ENCODE measurements at places on chromosomes 2 and 18.

DNA sequence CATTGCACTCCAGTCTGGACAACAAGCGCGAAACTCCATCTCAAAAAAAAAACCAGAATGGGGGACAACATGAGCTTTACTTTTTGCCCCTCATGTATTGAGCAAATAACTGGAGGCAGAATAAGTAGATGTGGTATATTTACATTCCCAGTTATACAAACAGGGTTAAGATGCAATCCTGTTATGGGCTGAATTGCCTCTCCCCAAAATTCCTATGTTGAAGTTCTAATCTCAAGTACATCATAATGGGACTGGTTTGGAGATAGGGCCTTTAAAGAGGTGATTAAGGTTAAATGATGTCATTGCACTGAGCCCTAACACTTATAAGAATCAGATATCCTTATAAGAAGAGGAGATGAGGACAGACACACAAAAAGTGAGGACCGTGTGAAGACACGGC is 319.8 kb upstream of the KLHL29 start:
- DNase-seq: no peak

DNA sequence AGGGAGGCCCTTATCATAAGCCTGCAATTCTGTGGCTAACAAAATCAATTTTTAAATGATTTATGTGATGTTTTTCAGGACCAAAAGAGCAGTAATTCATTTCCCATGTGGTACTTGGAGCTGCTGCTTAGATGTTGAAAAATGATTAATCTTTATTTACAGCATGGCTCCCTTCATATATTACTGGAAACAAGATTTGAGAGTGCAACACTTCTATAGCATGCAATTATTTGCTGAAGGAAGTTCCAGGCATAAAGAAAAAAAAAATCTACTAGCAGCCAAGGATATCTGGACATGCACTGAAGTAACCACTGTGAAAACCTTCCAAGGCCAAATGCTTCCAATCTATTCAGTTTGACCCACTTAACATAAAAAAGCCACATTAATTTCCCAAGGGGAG is 186.3 kb downstream of the SLC8A1 start:
- DNase-seq: no peak

DNA sequence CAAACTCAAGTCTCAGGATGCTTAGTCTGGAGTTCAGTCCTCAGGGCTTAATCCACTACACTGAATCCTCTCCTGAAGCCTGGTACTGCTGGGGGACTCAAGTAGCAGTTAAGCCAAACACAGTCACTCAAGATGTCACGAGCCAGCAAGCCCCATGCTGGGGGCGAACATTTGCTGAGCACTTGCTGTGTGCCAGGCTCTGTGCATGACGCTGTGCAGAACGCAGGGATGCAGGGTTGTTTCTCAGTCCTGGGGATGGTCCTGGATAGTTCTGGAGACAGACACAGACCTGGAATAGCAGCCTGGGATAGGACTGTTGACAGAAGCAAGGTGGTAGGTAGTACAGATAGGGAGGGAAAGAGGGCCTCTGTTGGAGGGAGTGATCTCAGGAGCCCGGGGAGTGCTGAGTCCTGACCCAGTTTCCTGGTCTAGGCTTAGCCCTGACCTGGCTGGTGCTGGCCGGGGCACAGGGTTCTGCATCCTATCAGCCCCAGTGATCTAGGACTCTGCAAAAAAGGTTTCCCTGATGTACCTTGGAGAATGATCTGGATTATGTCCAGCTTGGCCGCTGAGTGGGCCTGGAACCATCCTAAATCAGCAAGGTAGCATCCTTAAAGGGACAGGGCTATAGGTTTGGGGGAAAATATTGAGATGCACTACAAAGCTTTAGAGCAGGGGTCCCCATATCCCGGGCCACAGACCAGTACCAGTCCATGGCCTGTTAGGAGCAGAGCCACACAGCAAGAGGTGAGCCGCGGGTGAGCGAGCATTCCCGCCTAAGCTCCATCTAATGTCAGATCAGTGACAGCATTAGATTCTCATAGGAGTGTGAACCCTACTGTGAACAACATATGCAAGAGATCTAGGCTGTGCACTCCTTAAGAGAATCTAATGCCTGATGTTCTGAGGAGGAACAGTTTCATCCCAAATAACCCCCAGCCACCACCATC is 54.7 kb upstream of the OTOF start:
- DNase-seq: no peak

DNA sequence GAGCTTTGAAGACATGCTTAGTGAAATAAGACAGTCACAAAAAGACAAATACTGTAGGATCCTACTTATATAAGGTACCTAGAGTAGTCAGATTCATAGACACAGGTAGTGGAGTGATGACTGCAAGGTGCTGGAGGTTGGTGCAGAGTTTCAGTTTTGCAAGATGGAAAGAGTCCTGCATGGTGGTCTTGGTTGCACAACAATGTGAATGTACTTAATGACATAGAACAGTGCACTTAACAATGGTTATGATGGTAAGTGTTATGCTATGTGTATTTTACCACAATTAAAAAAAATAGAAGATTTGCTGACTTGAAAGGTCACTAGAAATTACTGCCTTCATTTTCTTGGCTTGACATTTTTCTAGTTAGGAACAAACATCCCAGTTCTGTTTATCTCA is 9.5 kb downstream of the CERS6 start:
- no peak for DNase-seq

DNA sequence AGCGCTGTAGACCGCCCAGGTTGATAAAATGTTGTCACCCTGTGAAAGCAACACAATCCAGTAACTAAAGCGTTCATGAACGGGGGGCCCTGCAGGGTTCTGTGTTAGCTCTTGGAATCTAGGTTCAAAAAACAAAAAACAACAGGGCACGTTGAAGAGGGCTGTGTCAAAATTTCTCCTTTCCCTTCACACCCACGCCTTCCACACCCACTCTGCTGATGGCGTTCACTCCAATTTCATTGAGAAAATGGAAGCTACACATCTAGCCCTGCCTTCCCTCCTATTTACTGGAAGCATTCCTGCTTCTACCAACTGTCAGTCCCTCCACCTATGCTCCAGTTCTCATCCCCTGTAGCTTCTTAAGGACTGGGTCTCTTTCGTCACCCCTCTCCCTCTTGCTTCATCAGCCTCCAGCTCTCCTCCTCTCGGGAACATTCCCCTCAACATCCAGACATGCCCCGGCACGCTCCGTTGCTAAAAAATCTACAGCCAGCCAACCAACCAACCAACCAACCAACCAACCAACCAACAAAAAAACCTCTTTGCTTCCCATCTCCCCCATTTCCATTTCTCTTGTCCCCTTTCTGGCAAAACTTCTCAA is 98.4 kb upstream of the SP3 start:
- DNase-seq: no peak

All from stimulated activated CD8-positive, alpha-beta memory T cell treated with anti-CD3 and anti-CD28 coated beads, Interleukin-4, amount 100 ng/mL, for 1 hour (primary cell).